AG04449 (cell line): ENCODE measurements at places on chromosomes 1 and 21.

GRCh38 chr21:31897311-31897710 is 24.5 kb downstream of the HUNK start:
- DNase-seq = no peak

DNA sequence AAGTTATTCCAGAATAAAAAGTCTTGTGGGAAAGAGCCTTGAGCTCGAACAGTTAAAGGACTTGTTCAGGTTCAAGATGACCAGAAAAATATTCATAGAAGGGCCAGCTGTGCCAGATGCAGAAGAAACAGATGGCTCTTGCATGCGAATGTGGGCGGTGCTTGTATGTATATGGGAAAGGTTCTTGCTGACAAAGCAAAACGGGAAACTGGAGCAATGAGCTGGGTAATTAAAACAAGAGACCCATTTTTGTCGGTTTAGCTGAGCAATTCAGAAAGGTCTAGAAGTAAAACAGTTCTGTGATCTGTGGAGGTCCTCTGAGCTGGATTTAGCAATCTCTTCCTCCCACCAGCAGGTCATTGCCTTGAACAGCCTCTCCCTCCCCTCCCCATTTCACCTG is 107.2 kb upstream of the MARK1 start:
- no peak for DNase-seq

- DNase-seq = no peak
Measured at GRCh38 chr1:60065199-60065598, 8.4 kb downstream of the C1orf87 start.

GRCh38 chr1:34520111-34520510 is 234.7 kb upstream of the GJB5 start:
- DNase-seq = no peak

- no peak for DNase-seq
Measured at GRCh38 chr1:212670301-212670700, 29.3 kb downstream of the BATF3 start.

DNA sequence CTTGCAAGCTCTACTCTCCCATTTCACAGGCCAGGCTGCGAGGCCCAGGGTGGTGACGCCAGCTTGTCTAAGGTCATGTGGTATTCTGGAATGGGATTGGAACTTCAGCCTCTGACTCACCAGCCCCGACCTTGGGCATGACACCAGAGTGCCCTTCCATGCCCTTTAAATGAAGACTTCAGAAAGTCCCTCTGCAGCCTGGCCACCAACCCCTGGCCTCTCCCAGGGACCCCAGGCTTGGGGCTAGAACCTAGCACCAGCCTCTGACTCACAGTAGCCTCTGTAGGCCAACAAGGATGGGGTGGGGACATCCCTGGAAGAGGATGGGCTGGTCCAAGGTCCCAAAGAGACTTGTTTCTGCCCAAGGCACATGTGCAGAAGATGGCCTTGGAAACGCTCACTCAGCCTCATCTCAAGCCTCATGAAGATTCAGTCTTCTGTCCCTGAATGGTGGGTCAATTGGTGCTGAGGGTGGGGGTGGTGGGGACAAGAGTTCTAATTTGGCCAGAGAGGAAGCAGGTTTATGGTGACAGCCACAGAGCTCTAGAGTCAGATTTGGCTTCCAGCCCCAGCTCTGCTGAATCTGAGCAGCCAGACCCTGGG is 36.1 kb upstream of the RUNX3 start:
- no peak for DNase-seq

GRCh38 chr1:68795956-68796355 is 299.1 kb upstream of the DEPDC1 start:
- no peak for DNase-seq

DNA sequence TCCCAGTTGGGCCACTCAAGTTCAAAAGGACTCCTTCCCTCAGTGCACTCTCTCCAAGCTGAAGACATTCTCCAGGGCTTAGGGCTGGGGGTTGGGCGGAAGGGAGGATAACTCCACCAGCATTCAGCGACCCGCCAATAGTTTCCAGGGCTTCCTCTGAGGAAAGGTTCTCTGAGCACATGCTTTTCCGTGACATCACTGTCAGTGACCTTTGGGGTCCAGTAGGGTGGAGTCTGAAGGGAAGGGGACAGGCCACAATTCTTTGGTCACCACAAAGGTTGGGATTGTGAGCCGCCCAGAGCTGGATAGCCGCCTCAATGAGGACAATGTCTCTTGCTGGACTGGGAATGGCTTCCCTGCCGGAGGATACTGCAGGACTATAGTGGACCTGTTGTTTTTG is 22.8 kb upstream of the RXRG start:
- DNase-seq = no peak

- no peak for DNase-seq
Measured at GRCh38 chr1:1283821-1284220, 3.6 kb downstream of the SCNN1D start.

GRCh38 chr1:37483785-37484184 is 9.4 kb downstream of the ZC3H12A start:
- DNase-seq = no peak

DNA sequence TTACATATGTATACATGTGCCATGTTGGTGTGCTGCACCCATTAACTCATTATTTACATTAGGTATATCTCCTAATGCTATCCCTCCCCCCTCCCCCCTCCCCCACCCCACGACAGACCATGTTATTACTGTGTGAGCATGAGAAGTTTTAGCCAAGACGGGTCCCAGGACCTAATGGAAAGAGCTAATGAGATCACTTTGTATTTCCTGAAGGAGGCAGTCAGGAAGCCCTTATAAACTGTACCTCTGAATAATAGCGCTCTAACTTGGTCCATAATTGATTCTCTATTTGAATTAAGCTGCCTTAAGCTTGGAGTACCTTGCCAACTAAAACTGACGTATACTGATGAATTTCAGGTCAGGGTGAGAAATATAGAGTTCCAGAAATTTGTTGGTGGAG is 4.1 kb upstream of the NEGR1 start:
- DNase-seq = no peak

DNA sequence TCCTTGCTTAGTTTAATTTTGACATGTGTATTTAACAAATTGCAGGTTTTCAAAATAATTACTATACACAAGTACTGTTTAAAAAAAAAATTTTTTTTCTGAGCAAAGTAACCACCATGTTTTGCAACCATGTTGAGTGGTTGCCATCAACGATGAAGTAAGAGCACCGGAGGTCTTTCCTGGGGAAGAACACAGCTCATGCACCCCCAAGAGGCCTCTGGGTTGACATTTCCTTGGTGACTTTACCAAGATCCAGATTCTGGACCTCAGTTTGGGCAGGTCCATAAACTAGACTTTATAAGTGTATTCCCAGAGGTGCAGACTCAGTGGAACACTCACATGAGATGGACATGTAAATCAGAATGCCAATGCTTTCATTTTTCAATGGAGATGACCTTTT is 36.8 kb upstream of the RALGPS2 start:
- no peak for DNase-seq

DNA sequence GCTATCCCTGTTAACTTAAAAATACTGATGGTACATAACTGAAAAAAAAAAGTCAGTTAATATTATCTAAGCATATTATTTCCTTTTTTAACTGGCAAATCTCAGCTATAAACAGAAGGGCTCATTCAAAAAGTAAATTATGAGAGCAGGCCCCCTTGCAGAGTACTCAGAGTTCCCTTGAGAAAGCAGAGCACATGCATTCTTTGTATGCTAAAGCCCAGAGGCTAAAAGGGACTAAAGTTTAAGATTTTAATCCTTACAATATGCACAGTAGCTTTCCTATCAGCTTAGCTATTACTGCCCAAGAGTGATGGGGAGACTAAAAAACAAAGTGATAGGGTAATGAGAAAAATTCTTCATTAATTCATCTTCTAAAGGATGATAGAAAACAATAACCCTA is 18.5 kb downstream of the SLC16A1 start:
- DNase-seq = no peak

GRCh38 chr1:66492424-66492823 is 41.5 kb upstream of the SGIP1 start:
- no peak for DNase-seq

- no peak for DNase-seq
Measured at GRCh38 chr1:206776229-206776628, 3.9 kb upstream of the IL10 start.

GRCh38 chr1:66438062-66438461 is 95.9 kb upstream of the SGIP1 start:
- no peak for DNase-seq

- no peak for DNase-seq
Measured at GRCh38 chr1:67564193-67564592, 120.8 kb upstream of the GADD45A start.

DNA sequence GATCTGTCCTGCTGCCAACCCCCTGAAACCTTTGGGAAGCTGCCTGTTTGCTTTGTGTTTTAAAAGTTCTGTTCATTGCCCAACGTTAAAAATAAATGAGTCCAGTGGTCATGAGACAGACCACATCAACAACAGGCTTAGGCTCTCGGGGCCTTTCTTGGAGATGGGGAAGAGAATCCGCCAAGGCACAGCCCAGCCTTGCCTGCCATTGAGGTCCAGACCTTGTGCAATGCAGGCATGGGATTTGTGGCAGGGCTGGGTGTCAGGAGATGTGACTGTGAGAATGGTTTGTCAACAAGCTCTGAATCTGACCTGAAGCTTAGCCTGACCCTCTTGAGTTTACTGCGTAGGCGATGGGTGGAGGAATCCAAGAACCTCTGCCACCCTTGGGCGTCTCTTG is 4.2 kb downstream of the SPSB1 start:
- no peak for DNase-seq

DNA sequence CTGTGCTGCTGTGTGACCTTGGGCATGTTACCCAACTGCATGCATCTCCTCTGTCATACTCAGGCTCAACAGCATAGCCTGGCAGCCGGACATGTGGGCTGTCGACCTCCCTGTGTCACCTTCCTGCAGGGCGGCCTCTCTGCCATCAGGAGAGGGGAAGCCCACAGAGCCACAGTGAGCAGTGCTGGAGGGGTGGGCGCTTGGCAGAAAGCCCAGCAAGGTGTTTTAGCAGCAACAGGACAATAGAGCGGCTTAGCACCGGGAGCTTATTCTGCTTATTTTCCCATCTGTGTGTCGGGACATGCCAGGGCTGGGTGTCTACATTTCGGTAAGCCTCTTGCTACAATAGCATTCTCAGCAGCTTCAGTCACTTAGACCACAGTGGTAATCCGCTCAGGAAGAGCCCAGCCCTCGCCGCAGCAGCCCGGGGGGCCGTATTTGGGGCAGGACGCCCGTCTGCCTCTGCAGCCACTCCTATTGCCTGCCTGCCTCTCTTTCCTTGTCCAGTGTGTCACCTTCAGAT is 22.8 kb upstream of the CDK18 start:
- no peak for DNase-seq

DNA sequence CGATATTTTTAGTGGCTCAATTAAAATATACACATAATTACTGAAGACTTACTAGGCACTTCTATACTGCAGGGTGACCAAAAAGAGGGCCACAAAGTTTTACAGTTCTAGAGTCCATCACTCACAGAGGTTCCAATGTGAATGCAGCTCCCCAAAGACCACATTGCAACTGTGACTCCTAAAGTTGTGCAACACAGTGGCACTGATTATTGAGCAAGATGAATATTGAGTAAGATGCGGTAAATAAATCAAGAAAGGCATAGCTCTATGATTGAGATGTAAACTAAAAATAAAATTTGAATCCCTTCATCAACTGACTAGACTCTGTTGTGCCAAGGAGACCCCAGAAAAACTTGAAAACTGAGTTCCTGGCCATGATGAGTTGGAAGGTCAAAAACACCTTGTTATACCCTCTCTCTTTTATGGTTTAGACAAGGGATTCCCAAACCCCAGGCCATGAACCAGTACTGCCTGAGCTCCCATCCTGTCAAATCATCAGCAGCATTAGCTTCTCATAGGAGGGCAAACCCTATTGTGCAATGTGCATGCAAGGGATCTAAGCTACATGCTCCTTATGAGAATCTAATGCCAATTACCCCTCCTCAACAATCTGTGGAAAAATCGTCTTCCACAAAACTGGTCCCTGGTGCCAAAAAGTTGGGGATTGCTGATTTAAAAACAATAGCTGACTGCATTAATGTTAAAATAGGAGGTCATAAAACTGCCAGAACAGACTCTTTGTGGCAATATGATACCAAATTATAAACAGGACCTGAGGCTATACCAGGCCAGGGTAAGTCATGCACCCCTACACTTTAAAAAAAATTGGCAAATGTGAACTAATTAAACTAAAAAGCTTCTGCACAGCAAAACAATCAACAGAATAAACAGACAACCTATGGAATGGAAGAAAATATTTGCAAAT is 94.3 kb downstream of the ADGRL4 start:
- no peak for DNase-seq

- DNase-seq = no peak
Measured at GRCh38 chr1:116521186-116521585, 49.6 kb downstream of the CD58 start.

DNA sequence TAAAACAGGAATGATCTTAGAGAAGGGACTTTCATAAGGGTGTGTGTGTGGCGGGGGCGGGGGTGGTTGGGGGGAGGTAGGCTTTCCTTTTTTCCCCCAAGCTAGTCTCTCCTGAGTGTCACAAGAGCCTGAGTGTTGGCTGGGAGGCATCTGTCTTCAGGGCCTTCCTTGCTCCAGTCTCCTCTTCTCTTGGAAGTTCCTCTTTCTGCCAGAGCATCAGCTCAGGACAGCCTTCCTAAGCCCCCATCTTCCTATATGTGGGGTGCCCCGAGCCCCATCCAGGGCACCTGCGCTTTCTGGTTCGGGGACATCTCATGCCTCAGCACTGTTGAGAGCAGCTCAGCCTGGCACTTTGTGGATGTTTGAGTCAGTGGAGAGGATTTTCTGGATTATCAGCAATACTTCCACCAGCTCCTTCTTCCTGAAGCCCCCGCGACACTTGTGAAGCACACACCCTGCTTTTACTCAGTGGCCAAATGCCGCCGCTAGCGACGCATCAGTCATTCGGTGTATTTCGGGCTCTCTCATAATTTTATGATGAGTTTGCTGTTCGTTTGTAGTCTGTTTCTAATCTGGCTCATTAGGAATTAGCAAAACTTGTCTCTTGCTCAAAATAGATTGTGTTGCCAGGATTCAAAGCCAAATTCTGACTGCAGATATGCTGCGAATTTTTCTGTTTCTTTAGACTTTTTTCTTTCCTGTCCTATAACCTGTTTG is 61.7 kb downstream of the GALNT2 start:
- DNase-seq = no peak

- DNase-seq = no peak
Measured at GRCh38 chr1:44792736-44793502, 4.9 kb upstream of the BEST4 start.

DNA sequence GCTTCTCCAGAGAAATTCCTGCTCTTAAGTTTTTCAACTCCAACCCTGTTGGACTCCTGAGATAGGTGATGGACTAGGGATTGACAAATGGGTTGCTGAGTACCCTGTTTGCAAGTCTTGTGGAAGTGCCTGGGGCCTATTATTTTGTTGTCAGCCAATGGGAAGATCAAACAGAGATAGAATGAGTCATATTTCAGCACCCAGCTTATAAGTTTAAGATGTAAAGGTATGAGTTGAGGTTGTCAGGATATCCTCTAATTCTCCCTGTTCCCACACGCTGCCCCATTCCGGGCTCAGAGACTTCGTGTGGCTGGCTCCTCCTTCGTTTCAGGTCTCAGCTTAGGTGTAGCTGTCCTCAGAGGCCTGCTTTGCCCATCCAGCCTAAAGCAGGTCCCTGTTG is 91.8 kb downstream of the CENPF start:
- DNase-seq = no peak
